SK-N-DZ (cell line): ENCODE measurements at places on chromosomes 4 and X.

GRCh38 chrX:136580316-136580715 is 48.3 kb downstream of the VGLL1 start:
- DNase-seq: no peak

GRCh38 chr4:142386449-142386848 is 459.7 kb downstream of the INPP4B start:
- DNase-seq: no peak

DNA sequence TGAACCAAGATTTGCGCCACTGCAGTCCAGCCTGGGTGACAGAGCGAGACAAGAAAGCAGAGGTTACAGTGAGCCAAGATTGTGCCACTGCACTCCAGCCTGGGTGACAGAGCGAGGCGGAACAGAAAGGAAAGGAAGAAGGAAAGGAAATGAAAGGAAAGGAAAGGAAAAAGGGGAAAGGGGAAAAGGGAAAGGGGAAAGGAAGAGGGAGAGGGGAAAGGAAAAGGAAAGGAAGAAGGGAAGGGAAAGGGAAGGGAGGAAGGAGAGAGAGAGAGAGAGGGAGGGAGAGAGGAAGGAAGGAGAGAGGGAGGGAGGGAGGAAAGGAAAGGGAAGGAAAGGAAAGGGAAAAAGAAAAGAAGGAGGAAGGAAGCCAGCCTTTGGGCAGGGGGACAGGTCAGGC is 76.6 kb downstream of the PRKX start:
- DNase-seq: no peak

DNA sequence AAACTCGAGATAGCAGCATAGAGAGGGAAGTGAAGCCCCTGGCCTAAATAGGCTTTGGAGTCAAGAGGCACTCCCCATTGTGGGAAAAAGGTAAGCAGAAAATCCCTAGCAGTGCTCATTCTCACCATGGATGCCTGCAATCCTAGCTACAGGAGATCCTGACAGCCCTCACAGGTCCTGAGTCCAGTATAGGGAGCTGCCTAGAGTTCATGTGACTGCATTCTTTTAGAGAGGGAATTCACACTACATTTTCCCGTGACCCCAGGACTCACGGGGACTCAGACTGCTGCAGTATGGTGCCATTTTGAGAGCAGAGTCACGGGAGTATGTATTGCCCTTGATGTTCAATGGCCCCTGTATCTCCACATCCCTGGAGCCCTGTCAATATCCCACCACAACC is 82.4 kb downstream of the MAGED1 start:
- DNase-seq: no peak

DNA sequence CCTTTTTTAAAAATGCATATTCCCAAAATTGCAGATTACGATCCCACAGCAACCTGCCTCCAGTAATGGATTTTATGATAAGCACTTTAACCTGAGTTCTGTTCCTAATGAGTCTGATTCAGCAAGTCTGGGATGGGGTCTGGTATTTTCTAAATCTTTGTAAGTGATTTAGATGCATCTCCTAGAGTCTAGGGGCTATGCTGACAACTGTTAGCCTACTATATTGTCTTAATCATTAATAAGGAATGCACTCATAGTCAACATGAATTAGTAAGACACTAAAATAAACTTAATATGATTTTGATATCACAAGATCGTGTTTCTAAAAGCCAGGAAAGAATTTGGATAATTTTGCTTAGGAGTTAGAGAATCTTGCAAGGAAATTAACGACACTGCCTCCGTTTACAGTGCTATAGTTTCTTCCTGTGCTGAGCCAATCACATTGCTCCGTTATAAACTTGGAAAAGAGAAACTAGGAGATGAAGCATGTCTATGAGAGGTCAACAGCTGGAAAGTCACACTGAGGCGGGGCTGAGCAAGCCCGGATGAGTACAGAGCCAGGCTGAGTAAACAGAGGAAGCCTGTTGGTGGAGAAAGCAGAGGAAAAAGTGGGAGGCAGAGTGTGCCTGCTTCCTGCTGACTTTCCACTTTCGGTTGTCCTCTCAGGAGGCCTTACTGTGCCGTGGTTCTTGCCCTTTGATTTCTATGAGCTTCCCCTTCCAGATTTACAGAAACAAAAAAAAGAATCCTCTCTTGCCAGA is 5.4 kb downstream of the SCARB2 start:
- DNase-seq: peak; percentile 15

- DNase-seq: no peak
These were observed 93.7 kb upstream of the MAOA start for GRCh38 chrX:43562372-43562771.

DNA sequence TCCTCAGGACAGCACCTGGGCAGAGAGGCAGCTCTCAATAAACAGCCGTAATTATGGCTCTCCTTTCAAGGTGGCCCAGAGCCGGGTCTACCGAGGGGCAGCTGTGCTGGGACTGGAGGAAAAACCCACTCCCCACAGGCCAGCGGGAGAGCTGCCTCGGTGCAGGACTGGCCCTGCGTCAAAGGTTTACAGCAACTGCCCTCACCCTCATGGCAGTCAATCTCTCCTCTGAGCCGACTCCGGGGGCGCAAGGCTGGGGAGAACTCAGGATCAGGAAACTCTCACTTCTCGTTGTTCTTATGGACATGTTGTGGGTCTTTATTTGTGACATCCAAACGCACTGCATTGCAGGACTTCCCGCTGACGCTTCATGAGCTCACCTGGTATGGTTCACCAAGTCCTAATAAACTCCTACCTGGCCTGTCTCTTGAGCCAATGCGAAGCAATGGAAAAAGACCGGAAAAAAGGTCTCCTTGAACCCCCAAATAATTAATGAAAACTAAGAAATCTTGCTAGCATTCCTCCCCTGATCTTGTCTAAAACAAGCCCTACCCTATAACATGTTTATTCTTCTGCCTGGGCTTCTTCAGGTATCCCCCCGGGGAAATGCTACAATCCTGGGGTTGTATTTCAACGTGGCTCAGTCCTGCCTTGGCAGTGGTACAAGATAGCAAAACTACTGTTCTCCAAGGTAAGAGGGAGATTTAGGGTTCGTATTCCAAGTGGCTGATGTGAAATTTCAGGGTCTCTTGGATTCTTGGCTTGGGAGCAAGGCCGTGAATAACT is 50.1 kb upstream of the CDKN2AIP start:
- no peak for DNase-seq

GRCh38 chr4:4386736-4387392 is at the start of gene NSG1:
Gene NSG1, plus strand, starts transcription at chr4:4387102. Its CDS starts 528 bp downstream, at chr4:4387630.
- DNase-seq: peak; percentile 31

- no peak for DNase-seq
These were observed 28.1 kb downstream of the SLC16A2 start for GRCh38 chrX:74449322-74449936.

- no peak for DNase-seq
These were observed 153.7 kb downstream of the VEGFC start for GRCh38 chr4:176638992-176639391.

DNA sequence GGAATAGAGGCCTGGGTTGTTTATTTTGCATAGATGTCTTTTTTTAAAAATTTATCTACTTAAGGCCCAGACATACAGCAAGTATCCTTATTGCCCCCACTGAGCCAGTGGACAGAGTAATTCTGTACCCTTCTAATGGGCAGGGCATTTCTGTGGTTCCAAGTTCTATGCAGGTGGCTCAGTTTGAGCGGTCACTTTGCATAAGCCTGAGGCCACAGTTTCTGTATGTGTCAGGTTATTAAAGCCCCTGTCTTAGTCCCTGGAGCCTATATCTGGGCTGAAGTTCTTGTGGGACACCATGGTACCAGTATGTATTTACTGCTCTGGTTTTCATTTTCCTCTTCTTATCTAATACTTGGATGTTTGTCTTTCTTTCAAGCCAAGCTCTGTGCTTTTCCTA is 168.8 kb downstream of the MID1IP1 start:
- DNase-seq: no peak

DNA sequence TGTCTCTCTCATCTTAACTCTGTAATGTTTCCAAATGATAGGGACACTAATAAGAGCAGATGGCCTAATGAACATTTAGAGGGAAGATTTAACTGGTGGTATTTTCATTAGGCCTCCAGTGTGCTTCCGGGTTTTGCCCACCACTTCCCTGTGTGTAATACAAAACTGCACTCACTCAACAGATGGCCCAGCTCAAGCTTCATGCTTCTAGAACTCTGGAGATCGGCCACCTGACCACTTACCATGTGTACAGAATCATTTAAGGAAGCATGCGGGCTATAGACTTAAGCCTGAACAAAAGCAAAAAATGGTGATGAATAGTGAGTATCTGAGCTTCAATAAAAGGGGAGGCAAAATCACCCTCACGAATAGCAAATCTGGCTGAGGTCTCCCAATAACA is 89.3 kb downstream of the SH2D1A start:
- no peak for DNase-seq

DNA sequence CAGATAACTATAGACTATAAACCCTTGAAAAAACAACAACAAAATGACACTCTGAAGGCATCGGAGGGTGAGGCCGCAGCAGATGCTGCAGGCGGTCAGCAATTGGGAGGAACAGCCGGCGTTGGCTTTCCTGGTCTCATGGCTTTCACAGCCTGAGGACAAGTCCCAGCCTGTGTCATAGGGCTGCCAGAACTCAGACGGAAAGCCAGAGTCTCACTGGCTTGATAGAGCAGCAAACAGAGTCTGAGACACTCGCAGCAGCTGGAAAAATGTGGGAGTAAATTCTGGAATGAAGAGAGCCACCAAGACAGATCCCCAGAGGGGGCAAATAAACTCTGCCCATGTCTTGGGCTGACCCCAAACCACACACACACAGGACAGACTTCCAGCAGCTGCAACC is 86.3 kb downstream of the PPP2R2C start:
- no peak for DNase-seq

DNA sequence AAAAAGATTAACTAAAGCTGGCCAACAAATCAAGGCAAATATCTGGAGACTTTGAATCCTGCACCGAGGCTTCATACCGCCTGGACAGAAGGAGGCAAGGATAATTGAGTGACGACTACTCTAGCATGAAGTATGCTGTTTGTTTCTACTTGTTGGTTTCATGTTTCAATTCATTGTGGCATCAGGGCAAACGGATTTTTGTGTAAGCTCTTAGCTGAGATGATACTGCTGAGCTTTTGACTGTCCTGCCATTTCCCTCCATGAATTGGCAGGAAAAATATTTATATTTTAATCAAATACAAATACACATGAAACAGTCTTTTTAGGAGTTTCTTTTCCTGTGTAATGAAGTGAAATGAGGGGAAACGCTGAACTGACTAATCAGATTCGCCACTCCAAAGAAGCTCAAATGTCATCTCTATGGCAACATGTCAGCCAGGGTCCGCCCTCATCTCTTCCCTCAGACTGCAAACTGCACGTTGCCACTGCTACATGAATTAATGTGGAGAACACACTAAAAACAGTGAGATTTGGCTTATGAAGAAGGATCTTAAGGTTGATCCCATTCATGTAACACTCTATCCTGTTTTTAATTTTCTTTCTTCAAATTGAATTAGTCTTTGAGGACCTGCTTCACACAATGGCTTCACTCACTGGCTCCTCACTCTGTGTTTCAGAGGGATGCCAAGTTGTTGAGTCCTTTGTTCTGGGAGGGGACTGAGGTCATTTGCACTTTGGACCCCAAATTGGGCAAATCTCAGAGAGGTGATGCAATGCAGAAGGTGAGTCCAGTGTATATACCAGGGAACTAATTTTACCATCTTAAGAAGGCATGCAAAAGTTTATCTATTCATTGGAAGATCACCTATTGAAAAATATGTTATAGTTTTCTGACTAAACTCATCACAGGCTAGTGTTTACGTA is 149.6 kb upstream of the MID1 start:
- peak; percentile 64 for DNase-seq

DNA sequence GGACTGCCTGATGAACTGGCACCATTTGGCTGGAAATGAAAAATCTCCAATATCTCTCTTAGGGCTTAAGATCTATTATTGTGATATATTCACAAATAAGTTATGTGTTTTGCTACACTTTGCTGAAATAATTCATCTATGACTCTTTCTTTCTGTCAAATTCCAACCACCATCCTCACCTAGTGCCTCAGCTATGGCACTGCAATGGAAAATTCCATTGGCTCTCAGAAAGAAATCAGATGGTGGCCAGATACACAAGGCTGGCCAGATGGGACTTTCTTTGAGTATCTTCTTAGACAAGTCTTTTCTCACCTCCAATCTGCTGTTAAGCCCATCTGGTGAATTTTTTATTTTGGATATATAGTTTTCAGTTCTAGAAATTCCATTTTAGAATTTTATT is 28.0 kb downstream of the NAT8L start:
- no peak for DNase-seq

- no peak for DNase-seq
These were observed 33.5 kb downstream of the MED28 start for GRCh38 chr4:17647927-17648326.

DNA sequence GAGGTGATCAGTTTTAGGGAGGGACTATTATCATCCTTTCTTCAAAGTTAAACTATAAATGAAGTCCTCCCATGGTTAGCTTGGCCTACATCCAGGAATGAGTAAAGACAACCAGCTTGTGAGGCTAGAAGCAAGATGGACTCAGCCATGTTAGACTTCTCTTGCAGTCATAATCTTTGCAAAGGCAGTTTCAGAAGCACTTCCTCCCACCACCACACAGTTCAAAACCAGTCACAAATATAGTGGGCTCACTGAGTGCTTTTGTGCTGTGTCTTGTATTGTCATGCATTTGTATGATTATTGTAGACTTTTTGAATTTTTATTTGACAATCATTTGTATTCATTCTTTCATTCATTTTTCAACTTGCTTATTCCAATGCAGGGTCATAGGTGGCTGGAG is 204.5 kb downstream of the ZNF674 start:
- no peak for DNase-seq

DNA sequence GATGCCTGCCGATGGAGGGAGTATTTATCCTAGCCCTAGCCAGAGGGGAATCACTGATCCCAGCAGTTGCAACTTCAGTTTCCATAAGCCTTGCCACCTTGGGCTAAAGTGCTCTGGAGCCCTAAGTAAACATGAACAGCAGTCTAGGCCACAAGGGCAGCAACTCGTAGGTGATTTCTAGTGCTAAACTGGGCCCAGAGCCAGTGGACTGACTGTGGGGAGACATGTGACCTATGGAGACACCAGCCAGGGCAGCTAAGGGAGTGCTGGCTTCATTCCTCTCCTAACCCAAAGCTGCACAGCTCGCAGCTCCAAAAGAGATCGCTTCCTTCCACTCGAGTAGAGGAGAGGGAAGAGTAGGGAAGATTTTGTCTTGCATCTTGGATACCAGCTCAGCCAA is 120.8 kb upstream of the MAGEA10 start:
- DNase-seq: no peak

- DNase-seq: no peak
These were observed 38.5 kb downstream of the AGA start for GRCh38 chr4:177403746-177404145.

- no peak for DNase-seq
These were observed 39.1 kb upstream of the UCP1 start for GRCh38 chr4:140607852-140608251.
